T-helper 9 cell (primary cell): ENCODE measurements at places on chromosomes 6 and 20.

- no peak for DNase-seq
Observed at GRCh38 chr20:50886184-50886790, 45.0 kb downstream of the ADNP start.

- no peak for DNase-seq
Observed at GRCh38 chr6:51432481-51432880, 613.8 kb downstream of the TFAP2B start.

DNA sequence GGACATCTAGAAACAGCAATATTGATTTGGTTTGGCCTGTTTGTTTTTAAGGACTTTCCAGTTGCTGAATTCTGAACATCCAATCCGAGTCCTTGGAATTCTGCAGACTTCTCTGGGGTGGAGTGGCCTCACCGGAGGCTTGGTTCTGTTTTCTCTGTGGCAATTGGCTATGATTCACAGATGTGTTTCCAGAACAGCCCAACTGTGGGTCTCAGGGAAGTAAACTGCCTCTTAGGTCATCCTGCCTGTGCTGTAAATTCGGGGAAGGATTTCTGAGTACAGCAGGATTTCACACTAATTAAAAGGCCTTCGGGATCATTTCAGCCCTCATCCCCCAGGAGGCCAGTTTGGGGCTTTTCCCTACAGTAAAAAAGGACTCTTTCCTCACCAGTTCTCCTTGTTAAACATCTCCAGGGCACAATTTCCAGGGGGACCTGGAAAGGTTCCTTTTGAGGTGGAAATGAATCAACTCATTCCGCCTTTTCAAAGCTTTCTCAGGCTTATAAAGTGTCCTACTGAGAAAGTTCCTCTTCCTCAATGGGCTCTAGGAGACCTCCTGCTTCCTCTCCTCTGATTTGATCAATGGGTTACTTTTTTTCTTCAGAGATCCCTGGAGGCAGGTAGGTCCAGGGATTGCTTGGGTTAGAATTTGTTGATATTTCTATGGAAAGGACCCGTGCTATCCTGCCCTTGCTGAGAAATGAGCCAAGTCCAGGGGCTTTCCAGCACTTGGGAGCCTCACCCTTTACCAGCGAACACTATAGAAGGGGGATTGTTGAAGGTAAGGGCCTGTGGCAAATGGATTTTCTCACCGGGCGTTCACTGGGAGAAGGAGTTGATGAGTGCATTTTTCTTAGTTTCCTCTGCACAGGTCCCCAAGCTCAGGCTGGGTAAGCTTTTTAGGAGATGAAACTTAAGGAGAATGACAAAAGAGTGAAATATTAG, 114.6 kb downstream of the CLIC5 start:
- no peak for DNase-seq

DNA sequence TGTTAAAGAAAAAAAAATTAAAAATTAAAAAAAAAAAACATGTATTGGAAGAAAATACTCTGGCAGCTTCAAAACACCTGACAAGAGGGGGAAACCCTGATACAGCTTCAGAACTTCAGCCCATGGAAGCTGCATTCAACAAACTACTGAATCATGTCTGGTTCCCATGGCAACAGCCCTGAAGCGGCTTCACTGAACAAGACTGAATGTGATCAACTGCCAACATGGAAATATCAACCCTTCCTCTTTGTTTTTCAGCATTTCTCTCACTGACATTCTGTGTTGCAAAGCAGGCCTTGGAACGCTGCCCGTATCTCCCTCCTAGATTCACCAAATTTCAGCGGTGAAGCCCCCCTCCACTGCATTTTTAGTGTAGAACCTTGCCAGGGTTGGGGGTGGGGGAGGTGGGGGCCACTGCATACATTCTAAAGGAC, 91.3 kb upstream of the SHLD1 start:
- DNase-seq, result no peak
